WTC11 (cell line): ENCODE measurements at places on chromosomes 16 and 17. TPM values are rescaled to one million over a fixed set of nuclear protein-coding genes. Genes with fewer than 3 reads are reported as not detected.
A peak's percentile ranks its signal among the peaks of the same experiment; 100 is the strongest.

The ITGB3 gene
- total RNA-seq, result 0.04 to 0.14 TPM (median 0.09 TPM) in 3 replicates

- no peak overlapping the region for H3K27ac ChIP-seq
- peaks cover 46% of the 10 kb centered on the region for H3K27me3 ChIP-seq
- DNase-seq, result no peak
Observed at GRCh38 chr17:57957886-57958285, 2.7 kb upstream of the CUEDC1 start.

The FAM117A gene
- total RNA-seq, result 26.2 to 30.4 TPM (median 29.7 TPM) in 3 replicates

The CXCL16 gene
- 3.2 to 3.8 TPM (median 3.5 TPM) in 3 replicates for total RNA-seq

The SEPTIN1 gene
- 2.3 to 2.7 TPM (median 2.6 TPM) in 3 replicates for total RNA-seq

DNA sequence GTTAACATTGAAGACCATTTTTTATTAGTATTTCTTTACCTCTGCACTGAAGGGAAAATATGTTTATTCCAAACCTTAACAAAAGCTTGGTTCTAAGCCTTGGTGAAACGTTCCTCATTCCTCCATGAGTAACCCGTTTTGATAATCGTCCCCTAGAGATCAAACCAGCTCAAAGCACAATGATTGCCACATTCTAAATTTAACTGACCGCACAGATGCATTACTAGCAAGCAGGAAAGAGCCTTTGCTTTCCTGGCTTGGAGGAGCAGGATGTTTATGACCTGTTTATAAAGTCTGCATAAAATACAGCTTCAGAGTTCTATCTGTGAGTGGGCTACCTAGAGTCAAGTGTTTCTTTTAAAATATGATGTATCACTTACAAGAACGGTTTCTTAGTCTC is 193.8 kb downstream of the TMEM114 start:
- H3K4me3 ChIP-seq, result no peak overlapping the region
- H3K36me3 ChIP-seq, result peaks cover 80% of the 10 kb centered on the region
- no peaks in the 10 kb centered on the region for H3K4me1 ChIP-seq
- H3K27ac ChIP-seq, result no peak overlapping the region

GRCh38 chr16:17277981-17278381 is 192.8 kb downstream of the XYLT1 start:
- no peak overlapping the region for H3K27ac ChIP-seq
- no peaks in the 10 kb centered on the region for H3K36me3 ChIP-seq
- peaks cover 27% of the 10 kb centered on the region for H3K4me1 ChIP-seq
- H3K4me3 ChIP-seq, result no peak overlapping the region

The KRTAP4-6 gene
- total RNA-seq, result not detected in 3 replicates

- DNase-seq, result no peak
- H3K4me1 ChIP-seq, result peaks cover 5% of the 10 kb centered on the region
- H3K36me3 ChIP-seq, result 0 out of 2 replicates have a peak, but pooled peaks cover 2% of the 10 kb centered on the region
- no peak overlapping the region for H3K27ac ChIP-seq
Observed at GRCh38 chr17:17417718-17418181, 59.0 kb upstream of the MED9 start.

The GP1BA gene
- total RNA-seq, result not detected in 3 replicates

- H3K4me3 ChIP-seq, result no peak overlapping the region
- H3K4me1 ChIP-seq, result peaks cover 50% of the 10 kb centered on the region
- no peaks in the 10 kb centered on the region; the same call in 1 of the 2 replicates for H3K27me3 ChIP-seq
- peak overlapping the region; percentile 43; the same call in 1 of the 2 replicates for H3K27ac ChIP-seq
Observed at GRCh38 chr16:63066552-63066951, 1030.3 kb upstream of the CDH8 start.

The LGALS9B gene
- not detected in 3 replicates for total RNA-seq

- peak overlapping the region; percentile 84 for H3K4me3 ChIP-seq
- H3K27ac ChIP-seq, result peak overlapping the region; percentile 88
- no peak for DNase-seq
- peaks cover 65% of the 10 kb centered on the region for H3K4me1 ChIP-seq
- H3K36me3 ChIP-seq, result no peaks in the 10 kb centered on the region
Observed at GRCh38 chr17:77959926-77960521, 1.5 kb downstream of the TNRC6C start.

- H3K4me1 ChIP-seq, result peaks cover 55% of the 10 kb centered on the region
- DNase-seq, result no peak
- no peaks in the 10 kb centered on the region for H3K27me3 ChIP-seq
- peak overlapping the region; percentile 14 for H3K27ac ChIP-seq
- 0 out of 2 replicates have a peak, but pooled peaks cover 3% of the 10 kb centered on the region for H3K36me3 ChIP-seq
Observed at GRCh38 chr17:66722341-66722740, 112.6 kb upstream of the CACNG5 start.

- H3K27ac ChIP-seq, result no peak overlapping the region
- no peaks in the 10 kb centered on the region for H3K27me3 ChIP-seq
- H3K36me3 ChIP-seq, result peaks cover 5% of the 10 kb centered on the region; the same call in 1 of the 2 replicates
- no peak for DNase-seq
Observed at GRCh38 chr17:78449983-78450595, 71.6 kb downstream of the PGS1 start.

The NUFIP2 gene
- 87.1 to 93.1 TPM (median 90.5 TPM) in 3 replicates for total RNA-seq

DNA sequence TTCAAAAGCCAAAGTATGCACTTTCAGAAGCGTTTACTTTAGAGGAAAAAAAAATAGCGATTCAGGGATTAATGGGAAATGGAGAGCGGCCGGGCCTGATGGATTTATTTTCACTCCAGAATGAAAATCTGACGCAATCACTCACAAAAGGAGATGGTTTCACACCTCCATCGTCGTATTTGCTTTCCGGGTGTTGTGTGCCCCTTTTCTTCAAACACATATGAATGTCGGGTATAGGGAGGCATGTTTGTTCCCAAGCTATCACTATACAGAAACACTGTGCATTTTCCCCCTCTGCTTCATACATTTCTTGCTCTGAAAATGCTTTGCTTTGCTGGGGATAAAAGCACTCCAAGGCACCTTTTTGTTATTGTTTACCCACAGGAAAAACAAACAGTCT is 562.2 kb upstream of the ZFHX3 start:
- peaks cover 52% of the 10 kb centered on the region for H3K4me1 ChIP-seq
- no peak for DNase-seq
- H3K27ac ChIP-seq, result no peak overlapping the region
- H3K4me3 ChIP-seq, result no peak overlapping the region
- H3K36me3 ChIP-seq, result no peaks in the 10 kb centered on the region

The NUTF2 gene
- total RNA-seq, result 183 to 205 TPM (median 200 TPM) in 3 replicates

DNA sequence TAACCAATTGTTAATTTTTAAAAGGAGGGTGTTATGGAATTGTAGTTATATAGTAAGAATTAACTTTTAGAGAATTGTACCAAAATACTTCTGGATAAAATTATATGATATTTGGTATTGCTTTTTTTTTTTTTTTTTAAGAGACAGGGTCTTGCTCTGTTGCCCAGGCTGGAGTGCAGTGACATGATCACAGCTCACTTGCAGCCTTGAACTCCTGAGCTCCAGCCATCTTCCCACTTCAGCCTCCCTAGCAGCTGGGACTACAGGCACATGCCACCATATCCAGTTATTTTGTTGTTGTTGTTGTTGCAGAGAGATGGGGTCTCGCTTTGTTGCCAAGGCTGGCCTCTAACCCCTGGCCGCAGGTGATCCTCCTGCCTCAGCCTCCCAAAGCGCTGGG is 8.5 kb downstream of the ARSG start:
- no peaks in the 10 kb centered on the region for H3K27me3 ChIP-seq
- no peak overlapping the region for H3K27ac ChIP-seq
- no peak for DNase-seq
- no peak overlapping the region for H3K4me3 ChIP-seq
- no peaks in the 10 kb centered on the region for H3K36me3 ChIP-seq

DNA sequence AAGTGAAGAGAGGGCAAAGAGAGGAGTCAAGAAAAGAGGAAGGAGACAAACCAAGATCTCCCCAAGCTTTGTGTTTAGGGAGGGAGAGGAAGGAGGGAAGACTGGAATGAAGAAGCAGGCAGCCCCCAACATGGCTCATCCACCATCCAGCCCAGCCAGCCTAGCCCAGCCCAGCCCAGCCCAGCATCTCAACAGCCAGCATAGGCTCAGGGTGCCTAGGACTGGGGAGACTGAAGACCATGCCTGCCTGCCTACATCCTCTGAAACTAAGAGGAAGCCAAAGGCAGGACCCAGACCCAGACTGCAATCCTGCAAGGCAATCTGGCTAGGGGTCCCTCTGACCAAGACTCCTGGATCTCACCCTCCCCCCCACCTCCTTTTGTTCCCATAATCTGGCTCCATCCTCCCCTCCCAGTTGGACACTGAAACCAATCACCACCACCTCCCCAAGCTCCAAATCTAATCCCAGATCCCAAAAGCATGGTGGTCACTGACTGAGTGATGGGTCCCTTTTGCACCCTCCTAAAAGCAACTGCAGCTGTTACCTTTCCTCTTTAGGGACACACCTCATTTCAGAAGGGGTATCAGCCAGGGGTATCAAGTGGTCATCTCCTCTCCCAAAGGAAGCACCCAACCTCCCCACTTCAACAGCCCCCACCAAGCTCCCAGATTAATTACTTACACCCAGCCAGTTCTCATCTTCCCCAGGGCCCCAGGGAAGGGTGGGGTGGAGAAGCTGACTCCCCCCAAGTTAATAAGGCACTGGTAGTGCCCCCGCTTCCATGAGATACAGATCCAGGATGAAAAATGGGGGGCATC is 1.2 kb downstream of the HDAC5 start:
- H3K4me1 ChIP-seq, result peaks cover 52% of the 10 kb centered on the region
- H3K27ac ChIP-seq, result peak overlapping the region; percentile 41; the same call in 1 of the 2 replicates
- peak overlapping the region; percentile 91 for H3K4me3 ChIP-seq
- H3K27me3 ChIP-seq, result no peaks in the 10 kb centered on the region

GRCh38 chr17:77332981-77333685 is 192.4 kb downstream of the SEC14L1 start:
- peaks cover 25% of the 10 kb centered on the region for H3K4me1 ChIP-seq
- peaks cover 2% of the 10 kb centered on the region; the same call in 1 of the 2 replicates for H3K36me3 ChIP-seq
- no peaks in the 10 kb centered on the region for H3K27me3 ChIP-seq
- no peak overlapping the region for H3K27ac ChIP-seq

The KRT39 gene
- total RNA-seq, result not detected in 3 replicates

DNA sequence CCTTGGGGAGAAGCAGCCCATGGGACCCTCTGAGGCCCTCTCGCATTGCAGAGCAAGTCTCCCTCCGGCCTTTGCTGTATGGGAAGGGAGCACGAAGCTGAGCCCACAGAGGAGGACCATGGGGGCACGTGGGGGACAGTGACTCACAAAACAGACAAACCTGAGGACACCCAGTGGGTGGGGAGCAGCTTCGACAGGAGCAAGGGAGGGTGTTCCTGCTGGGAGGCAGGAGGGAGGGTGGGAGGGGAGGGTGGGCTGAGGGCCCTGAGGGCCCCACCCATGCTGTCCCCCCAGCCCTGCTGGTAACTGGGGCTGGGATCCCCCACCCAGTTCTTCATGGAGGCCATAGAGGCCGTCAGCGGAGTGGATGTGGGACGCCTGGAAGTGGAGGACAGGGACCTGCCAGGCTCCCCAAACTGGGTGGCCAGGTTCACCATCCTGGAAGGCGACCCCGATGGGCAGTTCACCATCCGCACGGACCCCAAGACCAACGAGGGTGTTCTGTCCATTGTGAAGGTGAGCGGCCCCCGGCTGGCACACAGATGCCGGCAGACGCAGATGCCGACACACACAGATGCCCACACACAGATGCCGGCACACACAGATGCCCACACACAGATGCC is 12.5 kb downstream of the SLC22A31 start:
- H3K27me3 ChIP-seq, result peaks cover 5% of the 10 kb centered on the region
- H3K36me3 ChIP-seq, result no peaks in the 10 kb centered on the region
- H3K4me3 ChIP-seq, result no peak overlapping the region
- no peak for DNase-seq
- no peaks in the 10 kb centered on the region for H3K4me1 ChIP-seq

- H3K36me3 ChIP-seq, result peaks cover 21% of the 10 kb centered on the region
- no peak for DNase-seq
- H3K27me3 ChIP-seq, result peaks cover 4% of the 10 kb centered on the region; the same call in 1 of the 2 replicates
- H3K4me1 ChIP-seq, result peaks cover 10% of the 10 kb centered on the region
- no peak overlapping the region for H3K4me3 ChIP-seq
- no peak overlapping the region for H3K27ac ChIP-seq
Observed at GRCh38 chr17:4810696-4811290, 3.8 kb downstream of the PLD2 start.

DNA sequence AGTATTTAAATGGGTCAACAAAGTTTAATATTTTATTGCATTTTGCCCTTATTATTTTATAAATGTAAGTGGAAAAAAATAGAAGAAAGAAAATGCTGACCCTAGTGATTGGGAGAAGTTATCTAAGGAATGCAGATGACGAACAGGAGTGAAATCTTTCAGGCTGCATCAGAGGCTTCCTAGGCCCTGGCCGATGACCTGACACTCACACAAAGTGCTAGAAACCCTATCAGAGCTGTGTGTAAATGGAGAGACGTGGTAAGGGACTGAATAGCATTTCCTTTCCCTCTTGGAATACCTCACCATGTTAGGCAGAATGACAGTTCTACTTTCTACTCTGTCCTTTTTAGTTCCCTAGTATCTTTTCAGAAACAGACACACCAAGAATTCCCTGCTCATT is 44.9 kb upstream of the CNEP1R1 start:
- no peak overlapping the region for H3K27ac ChIP-seq
- H3K27me3 ChIP-seq, result no peaks in the 10 kb centered on the region; the same call in 1 of the 2 replicates
- H3K4me3 ChIP-seq, result no peak overlapping the region
- DNase-seq, result no peak
- no peaks in the 10 kb centered on the region for H3K4me1 ChIP-seq
- H3K36me3 ChIP-seq, result no peaks in the 10 kb centered on the region

GRCh38 chr16:50367777-50368409 is 895 bp downstream of the BRD7 start:
- peaks cover 17% of the 10 kb centered on the region for H3K4me1 ChIP-seq
- DNase-seq, result no peak
- peak overlapping the region; percentile 98 for H3K4me3 ChIP-seq

- H3K4me1 ChIP-seq, result no peaks in the 10 kb centered on the region
- H3K4me3 ChIP-seq, result no peak overlapping the region
- H3K36me3 ChIP-seq, result peaks cover 37% of the 10 kb centered on the region
- no peak overlapping the region for H3K27ac ChIP-seq
Observed at GRCh38 chr17:60224064-60224463, 74.3 kb downstream of the CA4 start.

The PRAC1 gene
- 35.2 to 60.8 TPM (median 37.9 TPM) in 3 replicates for total RNA-seq

DNA sequence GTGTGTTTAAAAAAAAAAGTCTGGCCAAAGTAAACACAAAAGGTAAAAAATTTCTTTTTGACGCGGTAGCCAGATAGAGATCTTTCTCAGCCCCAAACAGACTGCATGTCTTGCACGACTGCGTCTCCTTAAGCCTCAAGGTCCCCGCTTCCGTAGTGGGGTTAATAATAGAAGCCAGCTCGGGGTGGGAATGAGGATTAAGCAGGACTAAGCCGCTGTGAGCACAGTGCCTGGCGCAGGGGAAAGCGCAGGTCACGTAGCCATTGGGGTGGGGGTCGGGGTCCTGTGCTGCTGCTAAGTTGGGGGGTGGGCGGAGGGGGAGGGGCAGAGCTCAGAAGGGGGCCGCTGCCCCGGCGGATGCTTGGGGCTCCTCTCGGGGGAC is 521 bp downstream of the GGA2 start:
- DNase-seq, result peak; percentile 22
- H3K27ac ChIP-seq, result no peak overlapping the region
- H3K36me3 ChIP-seq, result peaks cover 10% of the 10 kb centered on the region
- no peaks in the 10 kb centered on the region for H3K27me3 ChIP-seq

DNA sequence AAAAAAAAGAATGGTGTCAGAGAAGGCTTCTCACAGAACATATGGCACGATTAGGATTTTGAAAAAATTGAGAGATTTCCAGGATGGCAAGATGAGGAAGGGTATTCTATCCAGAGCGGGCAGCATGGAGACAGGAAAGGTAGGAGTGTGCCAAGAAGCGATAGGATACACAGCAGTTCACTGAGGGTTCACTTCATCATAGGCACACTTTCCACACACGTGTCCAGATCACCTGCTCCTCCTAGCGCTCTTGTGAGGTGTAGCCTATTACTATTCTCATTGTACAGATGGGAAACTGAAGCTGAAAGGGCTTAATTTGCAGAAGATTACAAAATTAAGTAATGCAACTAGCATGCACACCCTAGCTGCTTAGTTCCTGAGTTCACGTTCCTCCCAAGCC is 6.2 kb upstream of the ELAC2 start:
- peak overlapping the region; percentile 61 for H3K4me3 ChIP-seq

The EPOP gene
- 8.7 to 12.3 TPM (median 9.0 TPM) in 3 replicates for total RNA-seq
